ENCODE measurements at places on chromosomes 2 and 18.

- DNase-seq, result no peak
These were observed 369.0 kb upstream of the CWC22 start for GRCh38 chr2:180376066-180376465.

GRCh38 chr2:56448403-56449001 is 264.7 kb downstream of the CCDC85A start:
- no peak for DNase-seq

- DNase-seq, result no peak
These were observed 76.3 kb downstream of the BOLA3 start for GRCh38 chr2:74071426-74071825.

DNA sequence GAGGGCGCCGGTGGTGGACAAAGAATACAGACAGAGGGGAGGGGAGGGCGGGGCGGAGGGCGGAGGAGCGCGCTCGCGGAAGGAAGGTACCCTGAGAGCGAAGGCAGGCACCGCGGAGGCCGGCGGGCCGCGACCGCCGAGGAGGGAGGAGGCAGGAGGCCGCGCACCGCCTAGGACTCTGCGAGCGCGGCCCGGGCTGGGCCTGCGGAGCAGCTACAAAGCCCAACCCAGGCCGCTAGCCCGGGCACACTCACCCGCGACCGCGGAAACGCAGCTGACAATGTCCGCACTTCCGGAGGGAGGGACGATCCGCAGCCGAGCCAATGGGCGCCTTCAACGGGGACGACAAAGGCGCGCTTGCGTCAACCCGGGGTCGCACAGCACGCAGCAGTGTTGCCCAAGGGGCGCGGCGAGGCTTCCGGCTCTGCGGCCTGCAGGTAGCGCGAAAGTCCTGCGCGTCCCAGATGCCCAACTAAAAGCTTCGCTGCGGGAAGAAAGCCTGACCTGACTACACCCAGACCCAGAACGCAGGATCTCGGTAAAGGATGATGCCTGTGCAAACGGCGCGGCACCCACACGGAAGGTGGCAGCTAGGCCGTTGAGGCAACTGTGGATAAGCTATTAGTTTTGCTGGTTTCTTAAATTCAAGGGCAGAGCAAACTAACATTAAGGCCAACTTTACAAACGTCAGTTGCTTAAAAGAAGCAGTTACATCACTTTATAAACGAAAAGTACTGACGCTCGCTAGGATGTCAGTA is at the start of gene C18orf32:
Gene C18orf32 (minus strand): TSS at position 282 of the 758 bp plus-strand sequence. CDS start 3,486 bp downstream, outside the sequence.
- DNase-seq, result peak; percentile 99

- DNase-seq, result no peak
These were observed 46.0 kb downstream of the CYP27C1 start for GRCh38 chr2:127174136-127174535.

GRCh38 chr18:41543815-41544214 is 411.2 kb upstream of the PIK3C3 start:
- no peak for DNase-seq

DNA sequence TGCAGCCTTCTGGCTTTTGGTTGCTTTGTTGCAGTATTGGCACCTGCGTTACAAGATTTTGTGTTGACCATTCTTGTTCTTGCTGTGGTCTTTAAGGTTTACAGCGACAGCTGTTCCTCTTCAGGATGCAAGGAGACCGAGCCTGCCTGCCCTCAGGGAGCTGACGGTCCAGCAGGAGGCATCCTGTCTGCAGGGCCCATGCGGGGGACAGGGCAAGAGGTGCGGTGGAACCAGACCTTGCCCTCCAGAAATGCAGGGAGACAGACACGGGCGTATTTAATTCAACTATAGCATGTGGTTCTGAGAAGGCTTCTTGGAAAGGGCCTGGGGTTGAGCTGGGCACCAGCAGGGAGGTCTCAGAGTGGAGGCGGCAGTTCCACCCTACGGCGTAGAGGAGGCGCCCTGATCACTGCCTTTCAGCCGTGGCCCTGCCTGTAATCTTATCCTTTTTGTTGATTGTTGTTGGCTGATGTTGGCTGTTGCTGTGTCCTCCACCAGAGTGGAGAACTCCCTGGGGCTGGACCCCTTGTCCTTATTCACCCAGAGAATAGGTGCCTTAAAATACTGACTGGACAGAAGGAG is 71.7 kb downstream of the HPCAL1 start:
- DNase-seq, result no peak

DNA sequence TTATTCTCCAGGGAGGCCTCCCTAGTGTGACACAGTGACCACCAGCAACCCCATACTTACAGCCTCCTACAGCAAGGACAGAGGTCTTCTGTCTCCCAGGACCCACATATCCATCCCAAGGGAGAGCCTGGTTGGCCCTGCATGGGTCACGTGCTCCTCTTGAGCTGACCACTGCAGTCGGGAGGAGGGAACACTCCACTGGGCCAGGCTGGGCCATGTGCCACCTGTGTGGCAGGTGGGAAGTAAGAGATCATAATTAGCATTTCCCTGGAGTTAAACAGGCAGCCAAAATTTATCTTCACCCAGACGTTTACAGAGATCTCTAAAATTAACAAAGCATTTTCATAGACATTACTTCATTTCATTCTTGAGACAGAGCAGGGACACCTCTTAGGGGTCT is 33.4 kb upstream of the MLPH start:
- DNase-seq, result no peak

- DNase-seq, result no peak
These were observed 150.5 kb downstream of the TANC1 start for GRCh38 chr2:159118859-159119500.

DNA sequence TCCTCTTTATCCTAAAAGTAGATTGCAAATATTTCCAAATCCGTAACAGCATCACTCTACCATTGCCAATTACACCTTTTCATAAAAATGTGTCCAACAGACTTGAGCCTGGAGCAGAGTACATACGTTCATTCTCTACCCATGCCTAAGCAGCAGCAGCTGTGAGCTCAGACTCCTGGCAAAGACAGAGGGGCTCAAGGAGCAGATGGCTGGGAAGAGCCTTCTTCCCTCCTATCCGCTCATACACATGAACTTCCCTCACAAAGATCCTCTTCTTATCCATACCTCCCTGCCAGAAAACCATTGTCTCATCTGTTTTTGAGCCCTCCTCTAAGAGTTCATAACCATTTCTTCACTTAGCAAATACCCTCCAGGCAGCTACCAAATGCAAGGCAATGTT is 164.3 kb upstream of the ARL4C start:
- no peak for DNase-seq

GRCh38 chr18:25348386-25349130 is 3.4 kb downstream of the ZNF521 start:
- DNase-seq, result no peak

DNA sequence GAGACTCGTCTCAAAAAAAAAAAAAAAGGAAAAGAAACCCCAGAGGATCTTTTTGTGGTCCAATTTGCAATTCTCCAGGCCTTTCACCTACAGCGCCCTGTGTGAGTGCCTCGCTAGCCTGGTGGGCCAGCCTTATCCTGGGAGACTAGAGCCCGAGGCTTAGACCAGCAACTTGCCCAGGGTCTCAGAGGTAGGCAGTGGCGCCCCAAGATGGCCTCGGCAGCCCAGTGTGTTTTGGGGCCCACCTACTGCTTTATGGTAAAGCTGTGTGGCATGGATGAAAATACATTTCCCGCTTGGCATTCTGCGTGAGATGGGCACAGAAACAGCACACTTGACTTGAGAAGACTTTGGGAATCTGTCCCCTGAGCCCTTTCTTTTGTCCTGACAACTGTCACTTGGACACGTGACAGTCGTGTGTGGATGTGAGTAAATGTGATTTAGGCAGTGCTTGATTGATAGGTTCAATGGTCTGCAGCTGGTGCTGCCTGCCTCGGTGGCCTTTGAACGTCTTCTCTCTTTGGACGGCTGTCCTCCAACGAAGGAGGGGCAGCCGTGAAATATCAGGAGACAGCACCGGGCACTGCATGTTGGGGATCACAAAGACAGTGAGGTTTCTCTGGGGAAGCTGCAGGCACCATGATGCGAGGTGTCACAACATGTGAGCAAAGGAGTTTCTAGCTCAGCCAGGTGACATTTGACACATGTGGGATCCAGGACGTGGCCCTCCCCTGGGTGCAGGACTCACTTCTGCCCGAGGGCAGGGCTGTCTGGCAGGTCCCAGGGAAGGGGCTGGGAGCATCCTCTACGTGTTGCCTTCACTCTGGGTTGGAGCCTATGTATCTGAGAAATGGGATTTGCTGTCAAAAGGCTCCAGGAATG is 209.5 kb upstream of the TWIST2 start:
- peak; percentile 41 for DNase-seq

GRCh38 chr2:159326569-159327255 is 40.2 kb upstream of the WDSUB1 start:
- DNase-seq, result no peak

DNA sequence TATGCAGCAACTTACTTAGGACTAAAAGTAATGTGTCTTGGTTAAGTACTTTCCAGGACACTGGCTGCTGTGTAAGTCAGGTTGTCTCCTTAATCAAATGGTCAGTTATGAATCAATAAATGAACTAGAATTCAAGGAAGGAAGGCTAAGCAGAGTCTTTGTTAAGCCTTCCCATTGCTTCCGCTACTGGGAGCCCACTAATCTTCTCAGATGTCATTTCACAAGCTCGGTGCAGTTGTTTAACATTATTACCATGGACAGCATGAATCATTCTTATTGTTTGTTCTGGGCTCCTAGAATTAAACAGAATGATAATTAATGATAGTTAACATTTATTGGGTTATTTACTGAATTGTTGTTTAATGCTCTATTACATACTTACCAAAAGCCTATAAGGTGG is 26.0 kb upstream of the MEIS1 start:
- no peak for DNase-seq

GRCh38 chr18:32427084-32427900 is 43.4 kb downstream of the GAREM1 start:
- no peak for DNase-seq

DNA sequence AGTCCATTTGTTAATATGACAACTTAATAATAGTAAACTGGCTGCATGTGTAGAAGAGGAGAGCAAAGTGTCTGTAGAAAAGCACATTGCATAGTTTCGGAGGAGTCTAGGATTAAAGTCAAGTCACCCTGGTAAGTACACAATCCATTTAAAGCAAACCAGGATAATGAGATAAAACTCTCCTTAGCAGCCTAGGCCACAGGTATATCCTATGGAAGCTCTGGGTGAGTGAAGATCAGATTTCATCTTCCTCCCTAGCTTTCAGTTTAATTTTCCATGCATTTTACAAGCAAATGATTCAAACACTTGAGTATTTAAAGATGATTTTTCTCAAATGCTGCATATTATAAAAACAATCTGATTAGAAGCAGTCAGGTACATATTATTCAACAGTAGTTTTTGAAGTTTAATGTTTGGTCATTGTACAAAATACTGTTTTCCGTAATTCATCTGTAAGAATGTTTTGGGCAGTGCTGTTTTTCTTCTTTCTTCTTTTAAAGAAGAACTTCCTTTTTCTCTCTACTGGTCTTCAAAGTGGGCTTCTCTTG is 10.2 kb downstream of the CERS6 start:
- no peak for DNase-seq

GRCh38 chr18:10748641-10749040 is 222.8 kb downstream of the NAPG start:
- no peak for DNase-seq

DNA sequence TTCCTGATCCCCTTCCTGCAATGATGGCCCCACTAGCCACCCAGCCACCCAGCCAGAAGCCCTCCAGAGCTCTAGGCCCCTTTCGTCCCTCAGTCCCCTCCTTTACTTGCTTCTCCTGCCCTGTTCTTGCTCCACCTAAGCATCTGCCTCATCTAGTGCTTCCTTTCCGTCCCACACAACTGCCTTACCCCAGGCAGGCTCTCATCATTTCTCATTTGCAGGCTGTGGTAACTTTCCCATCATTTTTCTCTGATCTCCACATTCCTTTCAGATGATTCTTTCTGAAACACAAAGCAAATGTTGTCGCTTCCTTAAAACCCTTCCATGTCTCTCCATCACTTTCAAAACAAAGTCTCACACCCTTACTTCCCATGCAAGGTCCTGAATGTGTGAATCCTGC is 459.8 kb downstream of the METTL4 start:
- DNase-seq, result no peak

GRCh38 chr2:241822264-241822623 is 13.3 kb downstream of the NEU4 start:
- peak; percentile 38 for DNase-seq

- DNase-seq, result no peak
These were observed 1.3 kb downstream of the HOXD10 start for GRCh38 chr2:176117823-176118371.

DNA sequence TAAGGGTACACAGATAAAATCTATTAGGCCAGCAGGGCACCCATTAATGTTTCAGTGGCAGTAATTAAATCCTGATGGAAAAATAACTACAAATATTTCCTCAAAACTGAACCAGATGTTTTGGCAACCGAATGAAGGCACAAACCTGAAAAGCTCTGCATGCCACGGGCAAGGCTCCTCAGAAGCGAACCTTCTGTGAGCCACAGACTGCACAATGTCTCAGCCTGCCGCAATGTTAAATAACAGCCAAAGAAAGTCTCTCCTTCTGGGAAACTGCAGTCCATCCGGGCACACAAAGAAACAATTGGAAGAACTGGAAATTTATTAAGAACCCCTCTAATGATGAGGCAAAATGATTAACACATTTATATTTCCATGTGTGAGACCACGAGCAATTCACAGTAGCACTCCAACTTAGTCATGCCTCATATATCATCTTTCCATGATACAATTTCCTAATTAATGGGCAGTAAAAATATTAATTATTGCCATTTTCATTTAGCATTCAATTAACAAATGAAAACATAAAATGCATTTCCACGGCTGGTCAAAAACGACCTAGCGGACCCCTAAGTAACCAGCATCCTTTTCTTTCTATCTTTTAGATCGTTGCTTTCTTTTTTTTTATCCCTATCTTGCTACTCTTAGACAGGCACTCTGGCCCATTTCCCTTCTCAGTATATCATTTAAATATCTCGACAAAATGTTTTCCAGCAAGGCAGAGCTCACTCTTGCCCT is 237.5 kb downstream of the EPHA4 start:
- no peak for DNase-seq

GRCh38 chr2:74927621-74928020 is 30.8 kb upstream of the POLE4 start:
- no peak for DNase-seq

- DNase-seq, result no peak
These were observed 356.3 kb downstream of the PARD3B start for GRCh38 chr2:204901591-204901990.

DNA sequence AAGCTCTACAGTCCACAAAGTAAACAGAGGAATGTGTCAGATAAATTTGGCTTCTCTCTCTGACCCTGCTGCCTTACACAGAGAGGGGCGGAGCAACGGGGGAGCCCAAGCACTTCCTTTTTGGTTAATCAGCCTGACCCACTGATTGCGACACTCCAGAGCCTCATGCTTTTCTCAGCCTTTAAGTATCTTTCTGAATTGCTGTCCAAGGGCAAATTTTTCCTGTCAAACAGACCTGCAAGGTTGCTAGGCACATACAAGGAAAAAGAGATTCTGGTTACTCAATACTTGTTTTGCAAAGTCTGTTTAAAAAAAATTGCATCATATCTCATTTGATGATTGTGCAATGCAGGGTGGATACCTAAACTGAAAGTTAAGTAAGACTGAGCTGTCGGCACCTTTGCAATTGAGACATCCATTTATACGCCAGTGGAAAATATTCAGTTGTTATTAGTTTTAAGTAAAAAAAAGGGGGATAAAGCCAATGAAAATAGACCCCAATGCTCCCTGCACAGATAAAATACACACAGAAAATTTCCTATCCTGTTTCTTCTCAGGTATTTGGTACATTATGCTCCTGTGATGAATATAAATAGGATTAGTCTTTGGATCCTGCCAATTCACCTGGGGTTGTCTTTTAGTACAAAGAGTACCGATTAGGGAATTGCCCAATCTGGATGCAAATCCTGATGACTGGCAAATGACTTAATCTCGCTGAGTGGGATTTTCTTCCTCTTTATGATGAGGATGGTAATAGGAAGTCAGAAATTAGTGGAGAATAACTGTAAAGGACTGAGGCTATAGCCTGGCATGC is 260.2 kb upstream of the TRIB2 start:
- DNase-seq, result peak; percentile 96

All from suprapubic skin (tissue), 4 donors.